ENCODE measurements at places on chromosomes 7 and 10.

DNA sequence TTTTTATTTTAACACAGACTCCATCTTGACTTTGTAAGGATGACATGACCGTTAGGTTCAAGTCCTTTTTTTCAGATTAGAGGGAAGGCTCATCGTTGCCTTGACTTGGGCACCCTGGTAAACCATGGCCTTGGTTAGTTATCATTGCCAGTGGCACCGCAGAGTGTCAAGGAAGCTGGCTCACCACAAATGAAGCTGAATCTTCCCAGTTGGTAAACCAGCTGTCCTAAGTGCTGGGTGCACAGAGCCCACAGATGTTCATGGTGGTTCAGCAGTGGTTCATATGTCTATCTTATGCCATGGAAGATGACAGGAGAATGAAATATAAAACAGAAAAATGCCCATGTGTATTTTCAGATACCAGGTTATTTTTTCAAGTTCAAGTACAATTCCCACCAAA lies 273.6 kb downstream of the PLXDC2 start:
- DNase-seq, result no peak

- DNase-seq, result no peak
Measured at GRCh38 chr7:22219036-22219435, 137.9 kb downstream of the RAPGEF5 start.

- no peak for DNase-seq
Measured at GRCh38 chr7:121034929-121035328, 46.4 kb downstream of the CPED1 start.

DNA sequence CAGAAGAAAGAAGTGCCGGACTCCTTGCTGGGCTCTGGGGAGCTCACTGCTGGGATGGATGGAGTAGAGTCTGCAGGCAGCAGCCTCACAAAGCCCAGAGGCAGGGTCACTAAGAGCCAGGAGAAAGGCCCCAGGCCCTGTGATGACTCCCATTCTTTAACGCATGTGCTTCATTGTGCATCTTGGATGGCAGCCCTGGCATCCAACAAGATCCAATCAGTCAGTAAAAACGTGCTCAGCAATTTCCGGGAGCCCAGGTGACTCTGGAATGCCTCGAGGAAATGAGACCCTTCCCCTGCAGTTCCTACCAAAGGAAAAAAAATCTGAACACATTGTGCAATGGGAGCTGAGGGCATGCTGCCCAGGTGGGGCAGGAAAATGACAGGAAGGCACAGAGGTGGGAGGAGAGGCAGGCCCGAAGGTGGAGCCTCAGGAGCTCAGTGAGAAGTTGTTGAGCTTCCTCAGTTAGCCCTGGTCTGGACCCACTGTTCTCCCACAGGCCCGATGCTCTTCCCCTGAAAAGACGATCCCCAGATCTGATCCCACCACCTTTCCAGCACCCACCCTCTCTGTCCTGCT lies 60.7 kb upstream of the TMEM72 start:
- no peak for DNase-seq

DNA sequence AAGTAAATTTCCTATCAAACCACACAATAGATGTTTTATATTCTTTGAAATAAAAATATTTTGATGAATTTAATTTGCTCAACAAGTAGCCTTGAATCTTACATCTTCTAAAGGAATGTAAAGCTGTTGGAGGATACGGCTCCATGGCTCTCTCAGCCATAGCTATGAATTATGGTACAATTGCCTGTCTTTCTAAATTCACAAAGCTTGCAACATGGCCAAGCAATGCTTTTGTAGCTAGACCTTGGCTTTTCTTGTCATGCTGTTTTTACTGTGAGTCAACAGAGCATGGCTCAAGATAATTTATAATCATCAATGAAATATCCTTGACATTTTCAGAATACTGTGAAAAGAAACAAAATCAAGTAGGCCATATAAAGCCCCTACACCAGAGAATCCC lies 286.7 kb downstream of the CACNA2D1 start:
- DNase-seq, result no peak

DNA sequence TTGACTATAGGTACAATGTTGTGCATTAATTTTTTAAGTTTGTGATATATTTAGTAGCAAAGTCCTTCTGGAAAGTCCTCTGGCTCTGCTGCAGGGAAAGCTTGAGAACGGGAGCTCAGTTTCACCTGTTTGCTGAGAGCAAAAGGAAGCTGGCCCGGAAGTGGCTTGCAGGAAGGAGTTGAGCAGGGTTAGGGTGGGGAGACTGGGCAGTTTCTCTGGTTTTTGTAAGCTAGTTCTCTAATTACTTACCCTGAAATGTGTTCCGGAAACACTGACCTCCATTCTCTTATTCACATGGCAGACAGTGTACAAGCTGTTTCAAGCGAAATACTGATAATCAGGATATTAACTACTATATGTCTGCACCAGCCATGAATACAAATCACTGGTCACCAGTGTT lies 22.3 kb downstream of the MAP3K8 start:
- peak; percentile 7 for DNase-seq

- no peak for DNase-seq
Measured at GRCh38 chr10:117797296-117797695, 249.4 kb downstream of the RAB11FIP2 start.

GRCh38 chr7:103967401-103967800 lies 22.1 kb downstream of the RELN start:
- no peak for DNase-seq

- DNase-seq, result no peak
Measured at GRCh38 chr7:66542049-66542448, 86.6 kb upstream of the KCTD7 start.

GRCh38 chr10:72126184-72126871 lies 38.0 kb upstream of the SPOCK2 start:
- no peak for DNase-seq

GRCh38 chr10:75924309-75924902 lies 493.0 kb downstream of the LRMDA start:
- DNase-seq, result no peak

GRCh38 chr10:3397846-3398245 lies 225.3 kb upstream of the PITRM1 start:
- DNase-seq, result no peak

- no peak for DNase-seq
Measured at GRCh38 chr7:85090143-85090542, 96.7 kb downstream of the SEMA3D start.

GRCh38 chr7:128075242-128076095 lies 44.2 kb upstream of the LRRC4 start:
- DNase-seq, result no peak

- no peak for DNase-seq
Measured at GRCh38 chr7:8282871-8283270, 20.9 kb upstream of the ICA1 start.

GRCh38 chr7:42699380-42700178 lies 212.3 kb downstream of the C7orf25 start:
- DNase-seq, result no peak

- no peak for DNase-seq
Measured at GRCh38 chr7:109111086-109111485, 541.4 kb downstream of the DNAJB9 start.

Measured in activated naive CD4-positive, alpha-beta T cell (primary cell).